ENCODE measurements at places on chromosomes 7 and 10. TPM values are rescaled to one million over a fixed set of nuclear protein-coding genes. Genes with fewer than 3 reads are reported as not detected.

- DNase-seq = no peak
Observed at GRCh38 chr7:37220664-37221063, 228.0 kb downstream of the ELMO1 start.

DNA sequence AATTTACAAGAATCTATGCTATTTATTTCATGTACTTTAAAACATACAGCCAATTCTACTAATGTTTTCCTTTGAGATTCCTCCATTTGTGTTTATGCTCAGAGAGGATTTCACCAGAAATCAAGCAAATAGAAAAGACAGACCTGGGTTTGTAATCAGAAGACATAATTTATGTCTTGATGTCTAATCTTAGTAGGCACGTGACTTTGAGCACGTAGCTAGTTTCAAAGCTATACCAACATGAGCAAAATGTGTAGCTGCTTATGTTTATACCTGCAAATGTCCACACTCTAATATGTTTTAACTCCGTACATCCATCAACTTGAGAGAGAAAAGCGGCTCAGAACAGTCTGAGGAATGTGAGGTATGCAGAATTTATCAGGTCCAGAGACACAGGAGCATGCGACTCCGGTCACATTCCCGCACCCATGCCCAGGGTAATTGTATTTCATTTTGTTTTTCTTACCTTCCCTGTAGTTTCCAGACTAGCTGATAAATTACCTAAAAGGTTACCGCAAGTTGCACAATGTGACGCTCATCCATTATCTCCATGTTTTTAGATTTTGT, 40.0 kb downstream of the SVOPL start:
- no peak for DNase-seq

The HPSE2 gene
- total RNA-seq = 0.60 TPM

The CBLL1 gene
- total RNA-seq = 29.8 TPM

The ARHGAP22 gene
- total RNA-seq = 8.2 TPM

The SLC13A1 gene
- total RNA-seq = not detected
